ENCODE measurements at places on chromosomes 3 and 15. TPM values are rescaled to one million over a fixed set of nuclear protein-coding genes. Genes with fewer than 3 reads are reported as not detected.

DNA sequence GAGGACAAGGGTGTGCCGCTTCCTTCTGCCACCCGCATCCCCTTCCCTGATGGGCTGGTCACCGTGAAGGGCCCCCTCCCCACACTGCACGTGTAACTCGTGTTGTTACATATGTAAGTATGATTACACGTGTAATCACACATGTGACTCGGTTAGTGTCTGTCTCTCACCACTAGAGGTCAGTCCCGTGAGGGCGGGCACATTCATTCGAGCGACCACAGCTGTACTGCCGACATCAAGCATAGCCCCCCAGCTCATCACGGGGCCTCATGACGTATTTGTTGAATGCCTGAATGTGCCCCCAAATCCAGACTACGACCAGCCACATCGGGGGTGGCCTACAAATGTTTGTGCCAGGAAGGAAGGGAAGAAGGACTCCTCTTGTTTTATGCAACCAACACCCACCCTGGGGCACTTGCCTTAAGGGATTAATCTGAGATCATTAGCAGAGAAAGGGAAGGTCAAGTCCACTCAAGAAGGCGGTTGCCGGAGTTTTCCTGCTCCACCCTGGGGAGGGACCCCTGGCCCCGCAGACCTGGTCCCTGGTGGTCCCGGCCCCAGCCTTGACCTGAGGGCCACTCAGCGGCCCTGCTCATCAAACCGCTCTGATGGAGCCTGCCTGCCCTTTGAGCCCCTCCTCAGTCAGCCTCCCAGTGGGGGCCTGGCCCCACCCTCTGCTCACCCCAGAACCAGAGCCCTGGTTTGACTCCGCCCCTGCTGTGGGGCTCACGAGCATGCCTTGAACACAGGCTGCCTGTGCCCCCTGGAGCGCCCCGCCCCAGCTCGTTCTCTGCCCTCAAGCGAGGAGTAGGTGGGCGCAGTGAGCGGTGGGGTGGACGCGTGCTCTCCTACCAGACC lies 52.8 kb downstream of the RGMA start:
- H3K36me3 ChIP-seq: no peaks in the 10 kb centered on the region
- peak; percentile 62 for DNase-seq
- H3K27me3 ChIP-seq: no peaks in the 10 kb centered on the region
- H3K27ac ChIP-seq: no peak overlapping the region

DNA sequence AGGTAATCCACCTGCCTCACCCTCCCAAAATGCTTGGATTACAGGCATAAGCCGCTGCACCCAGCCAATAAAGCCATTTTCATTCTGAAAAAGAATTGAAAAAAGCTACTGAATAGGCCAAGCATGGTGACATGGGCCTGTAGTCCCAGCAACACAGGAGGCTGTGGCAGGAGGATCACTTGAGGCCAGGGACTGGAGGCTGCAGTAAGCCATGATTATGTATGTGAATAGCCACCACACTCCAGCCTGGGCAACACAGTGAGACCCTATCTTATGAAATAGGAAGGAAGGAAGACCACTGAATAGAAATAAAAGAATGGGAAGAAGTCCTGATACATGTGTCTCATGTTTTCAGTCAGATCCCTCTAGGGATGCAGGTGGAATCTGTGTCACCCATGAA lies 36.0 kb upstream of the SEMA4B start:
- H3K27me3 ChIP-seq: no peaks in the 10 kb centered on the region
- H3K27ac ChIP-seq: peak overlapping the region; percentile 77
- no peak for DNase-seq
- no peak overlapping the region for H3K4me3 ChIP-seq
- H3K4me1 ChIP-seq: peaks cover 52% of the 10 kb centered on the region

- no peaks in the 10 kb centered on the region for H3K36me3 ChIP-seq
- H3K4me1 ChIP-seq: no peaks in the 10 kb centered on the region
- no peak for DNase-seq
- H3K27ac ChIP-seq: no peak overlapping the region
- H3K4me3 ChIP-seq: no peak overlapping the region
- H3K27me3 ChIP-seq: no peaks in the 10 kb centered on the region
These were observed 273.3 kb upstream of the ICE2 start for GRCh38 chr15:60751985-60752952.

DNA sequence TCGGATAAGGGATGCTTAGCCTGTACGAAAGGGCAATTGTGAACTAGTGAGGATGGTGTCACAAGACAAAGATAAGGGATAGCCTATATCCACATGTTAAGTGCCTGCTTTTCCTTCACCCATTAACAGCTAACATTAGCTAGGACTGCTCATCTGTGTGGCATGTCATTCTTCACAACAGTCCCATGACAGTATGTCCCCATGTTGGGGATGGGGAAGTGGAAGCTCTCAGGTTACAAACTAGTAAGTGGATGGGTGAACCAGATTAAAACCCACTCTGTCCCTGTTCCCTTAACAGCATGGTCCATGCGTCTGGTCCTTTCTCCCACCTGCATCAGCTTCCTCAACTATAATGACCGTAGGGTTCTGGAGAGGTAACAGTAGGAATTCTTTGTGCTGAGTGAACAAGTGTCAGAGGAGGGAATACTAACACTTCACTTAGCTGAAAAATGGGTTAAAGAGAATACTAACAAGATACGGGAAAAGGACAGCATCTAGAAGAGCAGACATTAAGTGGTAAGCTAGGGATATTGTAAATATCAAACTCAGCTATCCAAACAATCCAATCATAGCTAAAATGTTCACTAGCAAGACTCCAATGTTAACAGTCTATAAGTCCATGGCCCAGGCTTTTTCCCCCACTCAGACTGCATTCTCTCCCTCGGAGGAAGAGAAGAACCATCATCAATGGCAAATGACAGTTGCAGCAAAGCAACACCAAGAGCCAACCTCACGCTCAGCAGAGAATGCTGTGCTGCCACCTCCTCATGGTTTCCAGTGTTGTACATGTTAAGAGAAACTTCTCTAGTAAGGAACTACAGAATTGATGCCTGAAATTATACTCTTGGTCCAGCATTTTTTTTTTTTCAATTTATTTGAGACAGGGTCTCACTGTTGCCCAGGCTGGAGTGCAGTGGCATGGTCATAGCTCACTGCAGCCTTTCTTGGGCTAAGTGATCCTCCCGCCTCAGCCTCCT lies 5.0 kb downstream of the RPLP1 start:
- no peaks in the 10 kb centered on the region for H3K27me3 ChIP-seq
- no peak overlapping the region for H3K4me3 ChIP-seq
- peaks cover 29% of the 10 kb centered on the region for H3K36me3 ChIP-seq
- peaks cover 38% of the 10 kb centered on the region for H3K4me1 ChIP-seq
- no peak for DNase-seq

GRCh38 chr3:16816048-16816780 lies 68.5 kb upstream of the PLCL2 start:
- DNase-seq: no peak
- no peaks in the 10 kb centered on the region for H3K36me3 ChIP-seq
- no peak overlapping the region for H3K27ac ChIP-seq

DNA sequence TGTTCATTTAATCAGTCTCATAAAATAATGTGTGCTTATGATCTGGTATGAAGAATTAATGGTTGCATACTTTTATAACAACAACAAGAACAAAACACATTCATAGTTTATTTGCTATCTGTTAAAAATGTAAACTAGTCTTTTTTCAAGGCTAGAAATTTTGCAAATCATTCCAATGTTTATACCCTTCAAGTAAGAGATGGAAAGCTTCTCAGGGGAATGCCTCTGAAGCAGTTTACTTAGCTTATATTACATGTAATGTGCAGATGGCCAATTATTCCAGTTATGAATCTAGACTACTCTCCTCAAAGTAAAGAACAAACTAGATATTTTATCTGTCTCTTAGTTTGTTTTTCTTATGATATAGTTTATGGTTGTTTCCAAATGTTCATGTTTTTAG lies 575.4 kb downstream of the NAALADL2 start:
- H3K27me3 ChIP-seq: no peaks in the 10 kb centered on the region
- no peak overlapping the region for H3K4me3 ChIP-seq
- peaks cover 12% of the 10 kb centered on the region for H3K4me1 ChIP-seq
- DNase-seq: no peak

GRCh38 chr3:194142156-194142910 lies 6.4 kb downstream of the HES1 start:
- H3K27me3 ChIP-seq: no peaks in the 10 kb centered on the region
- peaks cover 51% of the 10 kb centered on the region for H3K4me1 ChIP-seq
- H3K27ac ChIP-seq: peak overlapping the region; percentile 96
- H3K4me3 ChIP-seq: peak overlapping the region; percentile 68
- DNase-seq: peak; percentile 82

DNA sequence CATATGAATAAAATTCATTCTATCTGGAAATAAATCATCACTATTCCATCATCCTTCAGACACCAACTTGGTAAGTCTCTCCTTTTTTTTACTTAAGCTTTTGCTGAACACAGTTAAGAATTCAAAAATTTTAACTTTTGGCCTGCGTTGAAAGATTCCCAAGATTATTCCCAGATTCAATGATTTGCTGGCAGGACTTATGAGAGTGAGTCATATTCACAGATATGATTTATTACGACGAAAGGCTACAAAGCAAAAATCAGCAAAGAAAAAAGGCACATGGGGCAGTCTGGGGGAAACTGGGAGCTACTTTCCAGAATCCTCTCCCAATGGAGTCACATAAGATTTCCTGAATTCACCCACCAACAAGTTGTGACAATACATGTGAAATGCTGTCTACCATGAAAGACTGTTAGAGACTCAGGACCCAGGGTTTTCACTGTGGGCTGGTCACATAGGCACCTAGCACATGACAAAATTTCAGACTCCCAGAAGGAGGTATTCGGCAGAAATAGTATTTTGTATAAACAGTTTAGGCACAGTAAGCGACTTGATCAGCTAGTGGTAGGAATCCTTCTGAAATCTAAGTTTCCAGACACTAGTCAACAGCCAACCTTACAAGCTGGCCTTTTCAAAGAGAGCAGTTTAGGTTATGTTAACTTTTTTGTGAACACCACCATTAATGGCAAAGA lies 82.1 kb downstream of the DLG1 start:
- no peak overlapping the region for H3K4me3 ChIP-seq
- H3K36me3 ChIP-seq: no peaks in the 10 kb centered on the region
- DNase-seq: no peak
- H3K27ac ChIP-seq: peak overlapping the region; percentile 53
- peaks cover 13% of the 10 kb centered on the region for H3K4me1 ChIP-seq

DNA sequence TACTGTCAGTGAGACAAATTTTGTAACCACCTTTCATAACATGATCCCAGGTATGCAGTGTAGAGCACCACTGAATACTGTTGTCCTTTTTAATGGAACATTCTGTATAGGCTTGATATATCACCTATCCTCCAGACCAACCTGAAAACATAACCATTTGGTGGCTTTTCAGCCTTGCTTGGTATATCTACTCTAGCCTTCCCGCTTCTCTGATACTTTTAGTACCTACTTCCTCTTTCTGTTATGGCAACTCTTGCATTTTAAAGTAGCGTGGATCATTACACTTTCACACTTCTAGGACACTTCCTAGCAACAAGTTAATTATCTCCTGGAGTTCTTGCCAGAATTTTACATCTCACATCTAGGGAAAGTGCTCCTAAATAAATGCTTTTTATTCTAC lies 226.6 kb upstream of the ROBO1 start:
- DNase-seq: no peak
- H3K27me3 ChIP-seq: no peaks in the 10 kb centered on the region
- H3K4me1 ChIP-seq: no peaks in the 10 kb centered on the region
- H3K27ac ChIP-seq: no peak overlapping the region

GRCh38 chr3:150760431-150761200 lies 2.4 kb downstream of the SIAH2 start:
- no peak for DNase-seq
- peaks cover 3% of the 10 kb centered on the region for H3K36me3 ChIP-seq
- H3K4me3 ChIP-seq: peak overlapping the region; percentile 94
- peaks cover 55% of the 10 kb centered on the region for H3K4me1 ChIP-seq
- peak overlapping the region; percentile 7 for H3K27ac ChIP-seq

DNA sequence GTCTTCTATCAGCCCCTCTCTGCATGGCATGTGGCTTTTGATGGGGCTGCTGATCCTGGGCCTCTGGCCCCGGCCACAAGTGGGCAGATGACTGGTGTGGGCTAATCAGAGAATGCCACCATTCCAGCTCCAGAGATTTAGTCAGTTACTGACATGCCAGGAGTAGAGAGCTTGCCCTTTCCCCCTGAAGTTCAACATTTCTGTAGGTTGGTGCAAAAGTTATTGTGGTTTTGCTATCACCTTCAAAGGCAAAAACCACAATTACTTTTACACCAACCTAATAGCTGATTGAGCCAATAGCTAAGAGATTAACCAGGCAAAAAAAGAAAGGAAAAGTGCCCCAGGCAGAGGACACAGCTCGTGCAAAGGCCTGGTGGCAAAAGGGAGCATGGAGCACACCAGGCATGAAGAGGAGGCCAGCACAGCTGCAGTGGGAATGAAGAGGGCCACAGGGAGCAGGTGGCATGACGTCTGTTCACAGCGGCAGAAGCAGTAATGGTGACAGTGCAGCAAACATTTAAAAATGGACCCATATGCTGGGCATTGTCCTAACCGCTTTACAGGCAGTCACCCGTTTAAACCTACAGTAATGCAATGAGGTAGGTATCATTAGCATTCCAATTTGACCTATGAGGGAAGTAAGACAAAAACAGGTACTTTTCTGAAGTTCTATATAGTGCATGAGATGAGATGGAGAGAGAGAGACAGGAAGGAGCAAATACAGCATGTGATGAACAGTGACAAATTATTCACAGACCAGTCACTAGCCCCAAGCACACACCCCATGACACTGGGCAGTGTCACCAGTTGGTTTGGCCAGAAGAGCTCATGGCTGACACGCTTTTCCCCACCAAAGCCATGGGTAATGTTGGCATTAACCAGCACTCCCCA lies 373.0 kb upstream of the PROK2 start:
- H3K4me3 ChIP-seq: no peak overlapping the region
- no peaks in the 10 kb centered on the region for H3K27me3 ChIP-seq
- no peaks in the 10 kb centered on the region for H3K36me3 ChIP-seq
- no peak for DNase-seq
- peaks cover 20% of the 10 kb centered on the region for H3K4me1 ChIP-seq
- no peak overlapping the region for H3K27ac ChIP-seq

The SOX14 gene
- total RNA-seq: not detected

The GPR171 gene
- total RNA-seq: 0.76 TPM

The TMC3 gene
- total RNA-seq: not detected

The ANKRD63 gene
- total RNA-seq: not detected

The DNAH12 gene
- total RNA-seq: not detected

The CYP8B1 gene
- total RNA-seq: not detected

The FGF12 gene
- total RNA-seq: 1.6 TPM

The TNFSF10 gene
- total RNA-seq: 56.7 TPM

The LRRIQ4 gene
- not detected for total RNA-seq

All from suprapubic skin (tissue), 4 donors.